ENCODE measurements at places on chromosomes 2 and 18.

GRCh38 chr2:106981491-106981890, 95.5 kb upstream of the ST6GAL2 start:
- DNase-seq, result no peak

DNA sequence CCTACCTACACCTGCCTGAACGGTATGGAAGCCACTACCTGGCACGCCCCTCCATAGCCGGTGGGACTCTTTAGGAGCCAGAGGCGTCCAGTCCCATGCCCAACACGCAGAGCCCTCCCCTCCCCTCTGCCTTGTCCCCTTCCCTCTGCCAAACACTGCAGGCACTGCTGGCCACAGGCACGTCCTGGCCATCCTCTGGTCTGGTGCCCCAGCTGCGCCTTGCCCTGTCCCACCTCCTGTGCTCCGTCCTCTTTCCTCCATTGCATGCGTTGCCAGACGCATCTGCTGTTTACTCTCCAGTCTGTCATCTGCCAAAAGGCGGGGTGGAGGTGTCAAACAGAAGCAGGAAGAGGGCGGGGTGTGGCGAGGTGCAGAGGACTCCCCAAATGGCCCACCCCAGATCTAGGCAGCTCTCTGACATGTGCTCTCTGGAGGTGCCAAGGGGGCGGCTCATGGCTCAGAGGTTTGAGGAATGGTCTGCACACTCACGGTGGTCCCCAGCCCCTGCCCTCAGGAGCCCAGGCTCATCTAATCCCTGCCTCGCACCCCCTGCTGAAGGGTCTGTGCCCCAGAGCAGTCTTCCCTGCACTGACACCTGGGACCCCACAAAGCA, 45.1 kb downstream of the HS6ST1 start:
- DNase-seq, result no peak

DNA sequence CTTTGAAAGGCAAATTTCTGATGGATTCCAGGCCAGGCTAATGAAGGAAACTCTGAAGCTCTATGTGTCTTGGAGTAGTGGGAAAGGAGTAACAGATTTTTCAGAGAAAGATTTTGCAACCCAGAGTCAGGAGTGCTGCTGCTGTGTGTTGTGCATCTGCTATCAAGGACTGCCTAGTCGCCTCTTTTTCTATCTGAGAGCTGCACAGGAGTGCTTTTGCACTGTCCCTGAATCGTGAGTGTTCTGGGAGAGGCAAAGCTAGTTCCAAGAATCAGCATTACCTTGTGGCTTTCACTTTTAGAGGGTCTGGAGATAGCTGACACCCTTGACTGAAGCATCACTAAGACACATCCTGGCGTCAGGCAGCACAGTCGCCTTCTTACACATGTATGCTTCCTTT, 336.4 kb downstream of the PARD3B start:
- no peak for DNase-seq

GRCh38 chr2:230816735-230817134, 48.0 kb upstream of the ITM2C start:
- DNase-seq, result no peak

DNA sequence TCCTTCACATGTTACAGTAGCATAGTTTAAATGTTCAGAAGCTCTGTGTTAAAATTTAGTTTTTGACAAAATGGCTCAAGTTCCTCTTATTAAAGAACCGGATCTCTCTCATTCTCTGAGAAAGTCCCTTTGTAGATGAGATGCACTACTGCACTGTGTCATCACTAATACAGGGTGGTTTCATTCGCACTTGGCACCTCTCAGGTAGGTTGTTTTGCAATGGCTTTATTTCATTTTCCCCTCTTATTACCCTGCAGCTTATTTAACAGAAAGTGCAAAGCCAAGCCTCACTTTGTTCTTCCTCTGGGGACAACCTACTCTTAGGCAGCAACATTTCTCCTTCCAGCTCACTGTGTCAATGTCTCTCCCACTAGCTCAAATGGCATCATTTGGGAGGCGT, 185.1 kb downstream of the DLGAP1 start:
- no peak for DNase-seq

DNA sequence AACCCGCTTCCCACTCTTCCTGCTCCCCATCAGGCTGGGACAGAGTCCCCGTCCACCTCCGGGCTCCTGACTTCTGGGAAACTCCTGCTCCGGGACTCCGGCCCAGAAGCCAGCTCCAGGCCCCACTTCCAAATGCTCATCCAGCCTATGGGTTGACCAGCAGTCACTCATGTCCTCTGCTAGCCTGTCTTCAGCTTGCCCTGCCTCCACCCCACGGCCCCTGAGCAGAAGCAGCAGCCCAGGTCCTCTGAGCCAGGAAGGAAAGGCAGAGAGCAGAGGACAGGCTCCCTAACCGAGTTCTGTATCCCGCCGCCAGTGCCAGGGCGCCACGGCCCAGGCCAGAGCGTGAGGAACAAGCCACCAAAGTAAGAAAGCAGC, 86.4 kb upstream of the ID2 start:
- no peak for DNase-seq

- no peak for DNase-seq
Observed at GRCh38 chr2:207163053-207163755, 2.5 kb downstream of the KLF7 start.

DNA sequence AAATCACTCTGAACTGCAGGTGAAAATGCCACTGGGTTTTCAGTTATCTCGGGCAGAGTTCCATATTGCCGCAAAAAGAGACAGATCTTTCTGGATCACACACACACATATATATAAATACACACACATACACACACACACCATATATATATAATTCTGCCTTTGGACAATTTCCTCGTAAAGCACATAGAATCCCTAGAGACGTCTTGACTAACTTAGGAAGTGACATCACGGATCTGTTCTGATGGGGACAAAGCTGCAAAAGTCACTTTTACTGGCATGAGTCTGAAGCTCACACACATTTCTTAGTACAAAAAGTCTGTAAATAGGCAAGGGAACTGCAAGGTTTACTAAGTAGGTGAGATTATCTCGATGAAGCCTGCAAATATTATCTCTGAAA, 28.6 kb upstream of the MBOAT2 start:
- DNase-seq, result no peak

GRCh38 chr2:192123847-192124246, 70.9 kb downstream of the TMEFF2 start:
- no peak for DNase-seq

DNA sequence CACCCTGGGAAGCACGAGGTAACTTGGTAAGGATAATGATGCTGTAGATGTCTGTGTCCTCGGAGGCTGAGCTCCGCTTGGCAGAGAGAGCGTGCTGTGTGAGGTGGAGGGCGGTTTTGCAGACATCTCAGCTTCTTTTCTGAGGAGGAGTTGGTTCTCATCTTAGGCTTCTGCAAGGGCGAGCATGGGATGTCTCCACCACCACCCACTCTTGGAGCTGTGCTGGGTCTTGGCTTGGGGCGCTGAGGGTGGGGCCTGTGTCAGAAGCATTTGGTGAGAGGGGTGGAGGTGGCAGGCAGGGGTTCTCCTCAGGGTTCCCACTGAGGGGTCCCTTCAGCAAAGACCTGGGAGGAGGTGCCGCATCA, 9.2 kb downstream of the OXER1 start:
- no peak for DNase-seq

- no peak for DNase-seq
Observed at GRCh38 chr18:26429535-26430226, 118.7 kb downstream of the KCTD1 start.

GRCh38 chr2:163690896-163691295, 44.9 kb downstream of the FIGN start:
- no peak for DNase-seq

DNA sequence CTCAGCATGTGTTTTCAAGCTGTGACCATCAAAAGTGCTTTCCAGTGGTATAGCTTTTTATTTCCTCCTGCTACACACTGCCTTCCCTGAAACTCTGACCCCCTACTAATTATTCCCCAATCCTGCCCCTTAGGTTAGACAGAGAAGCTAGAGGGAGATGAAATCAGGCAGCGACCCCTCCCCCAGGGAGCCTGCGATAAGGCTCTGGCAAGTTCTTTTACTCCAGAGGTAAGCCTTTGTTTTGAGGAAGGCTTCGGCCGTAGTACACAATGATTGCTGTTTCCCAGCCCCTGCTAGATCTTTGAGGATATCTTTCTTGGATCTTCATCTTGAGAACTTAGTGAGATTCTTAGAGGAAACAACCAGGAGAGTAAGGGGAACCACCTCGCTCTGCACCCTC, 33.5 kb upstream of the NOL4 start:
- no peak for DNase-seq

DNA sequence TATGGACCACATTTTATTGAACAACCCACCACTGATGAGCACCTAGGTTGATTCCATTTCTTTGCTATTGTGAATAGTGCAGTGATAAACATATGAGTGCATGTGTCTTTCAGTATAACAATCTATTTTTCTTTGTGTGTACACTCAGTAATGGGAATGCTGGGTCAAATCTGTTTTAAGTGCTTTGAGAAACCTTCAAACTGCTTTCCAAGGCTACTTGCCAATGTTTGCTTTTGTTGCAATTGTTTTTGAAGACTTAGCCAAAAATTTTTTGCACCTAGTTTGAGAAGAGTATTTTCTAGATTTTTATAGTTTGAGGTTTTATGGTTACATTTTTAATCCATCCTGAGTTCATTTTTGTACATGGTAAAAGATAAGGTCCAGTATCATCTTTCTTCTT, 587.4 kb upstream of the SETBP1 start:
- DNase-seq, result no peak

DNA sequence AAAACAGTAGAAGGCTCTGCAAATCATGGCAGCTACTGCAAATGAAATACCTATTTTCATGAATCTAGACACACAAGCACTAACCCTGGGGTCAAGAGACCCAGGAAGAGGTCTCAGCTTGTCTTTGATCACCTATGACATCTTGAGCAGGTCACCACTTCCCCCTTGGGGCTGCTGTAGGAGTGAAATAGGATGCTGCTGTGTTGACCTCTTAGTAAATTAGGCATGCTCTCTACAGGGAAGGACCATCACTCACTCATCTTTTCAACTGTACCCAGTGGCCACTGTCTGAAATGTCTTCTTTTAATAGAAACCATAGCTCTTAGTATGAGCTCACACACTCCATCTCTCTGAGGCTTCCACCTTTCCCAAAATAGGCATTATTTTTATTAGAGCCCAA, 83.8 kb downstream of the NCK2 start:
- DNase-seq, result no peak

DNA sequence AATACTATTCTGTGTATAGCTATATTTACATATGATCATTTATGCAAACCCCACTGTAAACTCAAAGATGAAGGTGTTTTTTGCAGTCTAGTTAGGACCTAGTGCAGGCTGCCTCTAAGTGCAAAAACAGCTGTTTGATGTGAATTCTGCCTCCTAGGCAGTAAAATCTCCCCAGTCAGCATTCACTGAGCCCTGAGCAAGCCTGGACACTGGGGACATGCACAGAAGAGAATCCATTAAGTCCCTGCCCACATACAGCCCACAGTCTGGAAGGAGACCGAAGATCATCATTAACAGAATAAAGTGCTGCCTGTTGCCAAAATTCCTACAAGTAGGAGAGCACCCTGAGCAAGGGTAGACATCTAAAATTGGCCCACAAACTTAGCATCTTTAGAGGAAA, 14.4 kb upstream of the BIN1 start:
- no peak for DNase-seq

- DNase-seq, result no peak
Observed at GRCh38 chr2:214774108-214774507, 35.4 kb downstream of the BARD1 start.
